Mesendoderm (in vitro differentiated cells): ENCODE measurements at places on chromosomes 2 and 18.
A peak's percentile ranks its signal among the peaks of the same experiment; 100 is the strongest.

DNA sequence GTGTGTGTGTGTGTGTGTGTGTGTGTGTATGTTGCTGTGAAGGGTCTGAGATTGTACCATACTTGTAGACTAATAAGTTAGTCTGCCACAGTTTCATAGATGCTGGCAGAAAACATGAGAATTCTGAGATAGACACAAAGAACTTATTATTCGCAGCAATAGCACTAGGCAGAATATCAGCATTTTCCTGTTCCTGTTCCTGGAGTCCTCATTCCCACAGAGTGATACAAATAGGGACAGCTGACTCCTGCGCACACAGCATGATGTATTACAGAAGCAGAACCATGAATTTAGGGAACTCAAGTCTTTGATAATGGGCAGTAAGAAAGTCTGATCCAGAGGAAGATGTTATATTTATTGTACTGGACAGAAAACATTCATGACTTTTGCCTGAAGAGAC lies 1466.3 kb downstream of the DPP10 start:
- no peaks in the 10 kb centered on the region for H3K36me3 ChIP-seq
- no peaks in the 10 kb centered on the region for H3K4me1 ChIP-seq
- H3K27me3 ChIP-seq = no peaks in the 10 kb centered on the region
- no peak overlapping the region for H3K27ac ChIP-seq

GRCh38 chr18:49400398-49401072 lies 59.9 kb downstream of the DYM start:
- H3K27me3 ChIP-seq = no peaks in the 10 kb centered on the region
- H3K27ac ChIP-seq = no peak overlapping the region
- H3K4me3 ChIP-seq = no peak overlapping the region
- H3K4me1 ChIP-seq = no peaks in the 10 kb centered on the region
- no peaks in the 10 kb centered on the region for H3K36me3 ChIP-seq

DNA sequence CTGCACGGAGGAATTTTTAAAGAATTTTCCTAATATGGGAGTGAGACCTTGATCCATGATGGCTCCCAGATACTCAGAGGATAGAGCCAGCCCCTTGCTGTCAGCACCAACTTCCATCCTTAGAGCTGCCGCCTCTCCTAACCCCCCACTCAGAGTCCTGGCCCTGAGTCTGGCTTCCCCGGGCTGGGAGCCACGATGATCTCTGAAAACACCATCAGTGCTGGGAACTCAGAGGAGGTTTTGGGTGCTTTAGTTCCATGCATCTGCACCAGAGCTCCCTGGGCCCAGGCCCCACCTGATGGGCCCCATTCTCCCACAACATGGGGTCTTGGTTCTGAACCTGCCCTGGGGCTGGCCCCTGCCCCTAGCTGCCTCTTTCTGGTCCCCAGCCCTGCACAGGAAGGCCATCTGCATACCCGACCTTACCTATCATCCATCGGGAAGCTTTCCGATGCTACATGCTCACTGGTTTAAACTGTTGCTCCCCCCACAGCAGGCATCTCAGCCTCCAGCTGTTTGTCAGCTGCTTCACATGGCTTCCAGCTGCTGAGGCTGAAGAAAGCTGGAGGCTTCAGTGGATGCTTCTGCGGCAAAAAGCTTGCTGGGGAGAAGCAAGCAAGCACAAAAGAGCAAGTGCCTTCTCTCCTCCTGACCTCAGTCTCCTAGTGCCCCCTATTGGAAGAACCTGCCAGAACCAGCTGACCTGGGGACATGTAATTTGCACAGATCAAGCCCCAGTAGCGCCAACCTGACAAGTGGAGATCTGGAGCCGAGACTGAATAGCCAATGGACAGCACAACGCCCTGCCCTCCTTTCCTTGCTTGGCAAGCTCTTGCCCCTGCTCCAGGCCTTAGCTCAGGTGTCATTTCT lies 24.2 kb upstream of the RHOB start:
- no peaks in the 10 kb centered on the region for H3K27me3 ChIP-seq
- no peaks in the 10 kb centered on the region for H3K4me1 ChIP-seq
- H3K4me3 ChIP-seq = no peak overlapping the region
- H3K27ac ChIP-seq = no peak overlapping the region
- no peaks in the 10 kb centered on the region for H3K36me3 ChIP-seq

GRCh38 chr18:23949863-23950262 lies 64.7 kb upstream of the TTC39C start:
- no peak overlapping the region for H3K4me3 ChIP-seq
- DNase-seq = peak; percentile 68
- H3K27ac ChIP-seq = no peak overlapping the region
- no peaks in the 10 kb centered on the region for H3K36me3 ChIP-seq

DNA sequence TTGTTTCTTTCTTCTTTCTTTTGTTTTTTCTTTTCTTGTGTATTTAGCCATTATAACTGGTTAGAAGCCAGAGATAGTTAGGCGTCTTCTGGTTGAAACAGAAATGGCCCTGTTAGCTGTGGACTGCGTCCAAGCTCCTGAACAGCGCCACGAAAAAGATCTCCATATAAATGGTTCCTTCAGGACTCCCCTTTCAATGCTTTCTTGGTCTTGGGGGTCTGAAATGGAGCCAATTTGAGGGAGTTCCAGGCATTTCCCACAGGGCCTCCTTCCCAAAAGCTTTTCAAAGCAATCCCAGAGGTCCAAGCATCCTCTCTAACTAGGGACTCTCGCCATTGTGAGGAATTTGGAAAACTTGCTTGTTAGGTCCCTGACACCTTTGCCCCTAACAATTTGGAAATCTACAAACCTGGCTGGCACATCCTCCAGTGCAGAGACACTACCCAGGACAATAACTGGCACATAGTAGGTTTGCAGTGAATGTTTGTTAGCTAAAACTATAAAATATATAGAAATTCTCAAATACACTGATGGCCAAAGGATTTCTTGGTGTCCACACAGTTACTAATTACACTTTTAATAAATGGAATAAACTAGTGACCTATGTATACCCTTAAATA lies 80.1 kb downstream of the MYCN start:
- no peak overlapping the region for H3K27ac ChIP-seq
- H3K4me1 ChIP-seq = no peaks in the 10 kb centered on the region
- H3K36me3 ChIP-seq = no peaks in the 10 kb centered on the region
- no peak overlapping the region for H3K4me3 ChIP-seq
- no peaks in the 10 kb centered on the region for H3K27me3 ChIP-seq

DNA sequence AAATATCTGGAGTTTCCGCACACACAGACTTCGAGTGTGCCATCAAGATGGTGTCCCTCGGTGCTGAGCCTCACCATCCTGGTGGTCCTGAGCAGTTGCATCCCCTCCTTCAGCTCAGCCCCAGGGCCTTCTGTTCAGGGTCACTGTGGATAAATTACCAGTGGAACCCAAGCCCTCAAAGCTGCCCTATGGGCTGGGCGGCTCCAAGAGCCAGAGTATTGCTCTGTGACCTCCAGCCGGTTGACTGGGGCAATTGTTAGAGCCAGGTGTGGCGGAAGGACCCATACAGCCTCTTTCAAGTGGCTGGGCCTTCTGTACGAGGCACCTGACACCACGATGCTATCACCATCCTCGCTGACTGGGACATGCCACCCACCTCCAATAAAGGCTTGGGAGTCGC lies 215.5 kb downstream of the GBX2 start:
- no peak overlapping the region for H3K27ac ChIP-seq
- H3K36me3 ChIP-seq = no peaks in the 10 kb centered on the region
- DNase-seq = no peak
- no peak overlapping the region for H3K4me3 ChIP-seq

- H3K27me3 ChIP-seq = no peaks in the 10 kb centered on the region
- H3K27ac ChIP-seq = no peak overlapping the region
- no peaks in the 10 kb centered on the region for H3K36me3 ChIP-seq
- no peak overlapping the region for H3K4me3 ChIP-seq
- H3K4me1 ChIP-seq = no peaks in the 10 kb centered on the region
Observed at GRCh38 chr2:217740178-217740577, 262.6 kb downstream of the TNS1 start.

DNA sequence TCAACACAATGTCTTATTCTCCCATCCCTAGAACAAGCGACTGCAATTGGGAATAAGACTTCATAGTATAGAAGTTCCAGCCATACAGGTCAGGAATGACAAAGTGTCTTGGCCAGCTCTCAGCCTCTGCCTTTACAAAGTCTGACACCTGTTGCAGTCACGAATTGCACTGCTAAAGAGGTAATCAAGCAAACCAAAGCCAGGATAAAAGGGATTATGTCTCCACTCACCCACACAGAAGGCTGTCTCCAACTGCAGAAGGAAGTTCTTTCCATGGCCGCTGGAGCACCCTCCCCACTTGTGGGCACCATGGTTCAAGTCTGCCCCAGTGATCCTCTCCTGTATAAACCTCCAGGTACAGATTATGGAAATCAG lies 114.8 kb upstream of the PKDCC start:
- H3K4me3 ChIP-seq = no peak overlapping the region
- H3K4me1 ChIP-seq = peaks cover 17% of the 10 kb centered on the region
- DNase-seq = no peak
- H3K27ac ChIP-seq = no peak overlapping the region

DNA sequence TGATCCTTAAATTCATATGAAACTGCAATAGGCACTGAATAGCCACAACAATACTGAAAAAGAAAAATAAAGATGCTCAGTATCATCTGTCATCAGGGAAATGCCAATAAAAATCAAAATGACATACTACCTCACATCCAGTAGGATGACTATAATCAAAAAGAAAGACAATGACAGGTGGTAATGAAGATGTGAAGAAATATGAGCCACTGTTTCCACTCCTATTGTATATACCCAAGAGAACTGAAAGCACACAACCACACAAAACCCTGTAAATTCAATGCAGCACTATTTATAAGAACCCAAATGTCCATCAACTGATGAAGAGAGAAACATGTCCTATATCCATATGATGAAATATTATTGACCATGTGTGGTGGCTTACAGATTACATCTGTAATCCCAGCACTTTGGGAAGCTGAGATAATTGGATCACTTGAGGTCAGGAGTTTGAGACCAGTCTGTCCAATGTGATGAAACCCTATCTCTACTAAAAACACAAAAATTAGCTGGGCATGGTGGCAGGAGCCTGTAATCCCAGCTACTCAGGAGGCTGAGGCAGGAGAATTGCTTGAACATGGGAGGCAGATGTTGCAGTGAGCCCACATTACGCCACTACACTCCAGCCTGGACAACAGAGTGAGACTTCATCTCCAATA lies 39.9 kb downstream of the MAP3K2 start:
- no peak for DNase-seq
- H3K4me3 ChIP-seq = no peak overlapping the region
- H3K4me1 ChIP-seq = no peaks in the 10 kb centered on the region
- H3K36me3 ChIP-seq = no peaks in the 10 kb centered on the region
- H3K27me3 ChIP-seq = no peaks in the 10 kb centered on the region

DNA sequence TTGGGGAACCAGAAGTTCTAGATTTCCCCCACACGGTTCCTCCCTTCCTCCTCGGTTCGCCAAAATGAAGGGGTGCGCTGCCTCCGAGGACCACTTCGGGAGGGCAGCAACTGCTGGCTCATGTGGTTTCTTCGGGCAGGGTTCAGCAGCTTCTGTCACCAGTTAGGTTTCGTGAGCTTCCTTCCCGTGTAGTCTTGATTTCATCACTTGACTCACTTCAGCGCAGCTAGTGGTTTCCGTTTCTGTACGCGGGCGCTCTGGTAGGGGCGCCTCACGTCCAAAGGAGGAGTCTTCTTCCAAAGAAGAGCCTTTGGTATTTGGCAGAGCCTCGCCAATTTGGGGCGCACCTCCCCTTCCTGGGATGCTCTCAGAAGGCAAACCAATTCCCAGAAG lies 485 bp upstream of the GALNT3 start:
- H3K4me3 ChIP-seq = peak overlapping the region; percentile 58
- DNase-seq = peak; percentile 86
- H3K36me3 ChIP-seq = no peaks in the 10 kb centered on the region
- H3K27ac ChIP-seq = peak overlapping the region; percentile 32
- peaks cover 3% of the 10 kb centered on the region for H3K4me1 ChIP-seq

GRCh38 chr2:60885683-60886082 lies 4.3 kb downstream of the REL start:
- H3K27ac ChIP-seq = no peak overlapping the region
- no peaks in the 10 kb centered on the region for H3K27me3 ChIP-seq
- DNase-seq = no peak
- no peak overlapping the region for H3K4me3 ChIP-seq

DNA sequence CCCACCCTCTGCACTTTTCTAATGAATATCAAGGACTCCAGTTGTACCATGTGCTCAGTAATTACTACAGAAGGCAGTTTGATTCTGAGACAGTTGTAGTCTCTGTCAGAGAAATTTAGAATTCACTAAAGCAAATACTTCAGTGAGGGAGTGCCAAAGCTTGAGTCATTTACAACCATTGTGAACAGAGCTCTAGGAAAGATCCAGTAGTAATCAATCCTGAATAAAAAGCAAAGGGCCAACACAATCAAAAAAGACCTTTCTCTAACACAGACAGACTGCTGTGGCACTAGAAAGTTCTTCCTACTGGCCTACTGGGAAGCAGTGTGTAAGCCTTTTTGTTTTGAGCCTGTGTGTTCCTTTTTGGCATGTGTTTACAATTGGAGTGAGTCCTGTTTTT lies 135.6 kb upstream of the UNC80 start:
- H3K27ac ChIP-seq = no peak overlapping the region
- H3K36me3 ChIP-seq = no peaks in the 10 kb centered on the region
- no peaks in the 10 kb centered on the region for H3K27me3 ChIP-seq
- no peak overlapping the region for H3K4me3 ChIP-seq
- H3K4me1 ChIP-seq = peaks cover 1% of the 10 kb centered on the region

DNA sequence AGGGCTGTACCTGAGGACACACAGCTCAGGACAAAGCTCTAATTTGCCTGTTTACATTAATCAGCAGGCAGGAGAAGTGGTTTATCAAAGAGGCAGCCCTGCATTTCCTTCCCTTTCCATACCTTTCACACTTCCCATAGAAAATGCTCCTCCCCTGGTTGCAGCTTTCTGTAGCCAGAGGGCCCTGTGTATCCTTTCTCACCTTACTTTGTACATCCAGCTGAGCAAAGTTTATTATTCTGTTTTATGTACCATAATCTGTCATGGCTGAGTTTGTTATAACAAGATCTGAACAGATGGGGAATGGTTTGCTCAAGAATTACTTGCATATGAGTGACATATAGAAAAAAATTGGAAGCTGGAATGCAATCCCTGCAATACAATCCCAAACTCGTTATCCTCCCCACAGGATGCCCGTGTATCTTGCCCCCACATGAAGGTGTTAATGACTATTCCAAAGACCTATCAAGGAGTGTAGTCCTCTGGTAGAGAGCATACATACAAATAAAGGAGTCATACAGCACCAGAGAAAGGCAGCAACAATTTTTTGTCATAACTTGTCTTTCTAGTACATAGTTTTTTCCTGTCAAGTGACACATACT lies 1025.8 kb upstream of the KLHL29 start:
- no peak overlapping the region for H3K27ac ChIP-seq
- no peaks in the 10 kb centered on the region for H3K36me3 ChIP-seq
- H3K4me1 ChIP-seq = peaks cover 6% of the 10 kb centered on the region
- H3K4me3 ChIP-seq = no peak overlapping the region

- no peaks in the 10 kb centered on the region for H3K27me3 ChIP-seq
- no peak overlapping the region for H3K27ac ChIP-seq
- no peak overlapping the region for H3K4me3 ChIP-seq
- no peaks in the 10 kb centered on the region for H3K4me1 ChIP-seq
- DNase-seq = no peak
Observed at GRCh38 chr18:54506516-54507261, 84.4 kb upstream of the DYNAP start.
